NCI-H446 (cell line): ENCODE measurements at places on chromosomes 5 and 9.

GRCh38 chr9:135273008-135273407 is 185.5 kb downstream of the OLFM1 start:
- DNase-seq: peak; percentile 29

GRCh38 chr5:146016764-146017484 is 80.5 kb downstream of the SH3RF2 start:
- DNase-seq: no peak

- DNase-seq: no peak
These were observed 27.8 kb downstream of the FGF18 start for GRCh38 chr5:171447226-171447625.

DNA sequence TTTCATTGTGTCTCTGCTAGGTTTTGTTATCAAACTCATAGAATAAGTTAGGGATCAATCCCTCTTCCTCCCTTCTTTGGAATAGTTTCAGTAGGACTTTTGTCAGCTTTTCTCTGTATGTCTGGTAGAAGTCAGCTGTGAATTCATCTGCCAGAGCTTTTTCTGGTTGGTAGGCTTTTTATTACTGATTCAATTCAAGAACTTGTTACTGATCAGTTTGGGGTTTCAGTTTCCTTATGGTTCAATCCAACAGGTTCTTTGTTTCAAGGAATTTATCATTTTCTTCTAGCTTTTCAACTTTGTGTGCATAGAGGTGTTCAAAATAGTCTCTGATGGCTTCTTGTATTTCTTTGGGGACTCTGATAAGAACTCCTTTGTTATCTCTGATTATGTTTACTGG is 221.7 kb downstream of the FGF10 start:
- DNase-seq: no peak

GRCh38 chr5:68528821-68529273 is 313.3 kb downstream of the PIK3R1 start:
- DNase-seq: no peak

DNA sequence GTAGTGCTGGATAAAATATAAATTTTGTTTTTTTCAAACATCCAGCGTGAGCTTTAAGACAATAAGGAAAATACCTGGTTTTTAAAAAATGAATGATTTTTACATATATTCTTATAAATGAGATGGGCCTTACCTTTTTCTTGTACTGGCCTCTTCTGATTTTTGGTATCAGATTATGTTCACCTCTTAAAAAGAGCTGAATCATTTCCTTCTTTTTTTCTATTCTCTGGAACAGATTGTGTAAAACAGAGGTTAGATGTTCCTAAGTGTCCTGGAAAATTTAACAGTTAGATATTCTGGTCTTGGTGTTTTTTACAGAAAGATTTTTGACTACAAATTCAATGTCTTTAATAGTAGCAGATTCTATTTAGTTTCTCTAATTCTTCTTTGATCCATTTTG is 74.6 kb downstream of the NDUFAF2 start:
- DNase-seq: no peak

DNA sequence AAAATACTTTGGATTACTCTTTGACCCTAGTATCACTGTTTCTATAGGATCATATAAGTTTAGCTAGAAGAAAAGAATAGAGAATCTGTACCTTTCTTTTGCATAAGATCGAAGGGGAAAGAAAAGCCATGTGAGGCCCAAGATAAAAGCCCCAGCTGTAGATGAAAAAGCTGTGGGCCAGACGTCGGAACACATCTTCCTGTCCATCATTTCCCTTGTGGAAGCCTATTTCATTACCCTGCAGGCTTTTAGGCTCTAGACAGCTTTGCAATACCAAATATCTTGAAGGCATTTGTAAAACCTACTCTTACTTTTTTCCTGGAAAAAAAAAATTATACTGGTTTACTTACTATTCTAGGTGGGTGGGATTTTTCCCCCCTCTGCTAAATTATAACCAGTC is 10.0 kb downstream of the PALM2AKAP2 start:
- DNase-seq: no peak

DNA sequence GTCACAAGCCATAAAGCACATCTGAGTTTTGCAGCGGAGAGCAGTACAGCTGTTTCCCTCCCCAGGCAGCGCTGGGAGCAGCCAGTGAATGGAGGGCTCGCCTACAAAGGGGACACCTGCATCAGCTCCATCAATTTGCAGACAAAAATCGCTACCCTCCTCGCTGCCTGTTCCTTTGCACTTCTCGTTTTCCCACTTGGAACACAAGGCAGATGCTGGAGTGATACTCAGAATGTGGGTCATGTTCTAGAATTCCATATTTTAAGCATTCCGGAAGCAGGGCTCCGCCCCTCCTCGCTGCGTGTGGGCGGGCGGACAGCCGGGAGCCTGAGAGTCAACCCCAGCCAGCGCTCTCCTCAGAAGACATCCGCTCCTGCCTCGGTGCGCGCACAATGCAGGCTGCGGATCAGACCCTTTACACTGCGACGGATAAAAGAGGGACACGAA is 92.1 kb downstream of the LMNB1 start:
- no peak for DNase-seq

GRCh38 chr9:88173378-88173999 is 35.2 kb upstream of the SPATA31C2 start:
- peak; percentile 0 for DNase-seq

DNA sequence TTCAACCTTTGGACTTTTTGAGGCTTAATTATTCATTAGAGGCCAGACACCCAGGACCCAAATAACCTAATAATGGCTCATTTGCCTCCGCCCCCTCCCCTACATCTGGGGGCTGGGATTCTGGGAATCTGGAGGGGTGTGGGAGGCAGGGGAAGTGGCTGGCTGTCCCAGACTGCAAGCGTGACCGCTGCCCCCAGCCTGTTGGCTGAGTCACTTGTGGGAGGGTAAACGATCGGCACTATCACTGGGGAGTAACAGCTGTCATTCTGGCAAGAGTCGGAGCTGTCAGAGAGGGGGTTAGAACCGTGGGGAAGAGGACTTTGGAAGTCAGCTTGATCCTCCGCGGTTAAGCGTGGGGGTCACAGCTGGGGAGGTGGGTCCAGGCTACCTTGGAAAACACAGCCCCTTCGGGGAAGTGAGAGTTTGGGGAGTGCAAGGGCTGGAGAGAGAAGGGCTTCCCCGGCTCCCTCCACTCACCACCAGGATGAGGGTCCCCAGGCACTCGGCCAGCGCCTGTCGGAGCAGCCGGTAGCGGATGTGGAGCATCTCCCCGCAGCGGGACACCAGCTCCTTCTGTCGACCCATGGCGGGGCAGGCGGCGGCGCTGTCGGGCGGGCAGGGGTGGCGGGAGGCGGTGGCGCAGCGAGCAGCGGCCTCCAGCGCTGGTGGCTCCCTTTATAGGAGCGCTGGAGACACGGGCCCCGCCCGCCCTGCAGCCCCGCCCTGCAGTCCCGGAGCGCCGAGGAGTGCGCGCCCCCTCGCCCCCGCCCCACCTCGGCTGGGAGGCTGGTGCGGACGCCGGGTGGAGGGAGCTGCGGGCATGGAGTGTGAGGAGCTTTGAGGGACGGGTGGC is at the start of gene AQP3:
TSS of gene AQP3 (minus strand) at position 648 of the 853 bp plus-strand sequence. CDS start at position 585, 63 bp downstream.
- DNase-seq: peak; percentile 72

GRCh38 chr5:83256091-83256780 is 178.9 kb downstream of the XRCC4 start:
- DNase-seq: no peak

- no peak for DNase-seq
These were observed 26.8 kb upstream of the IER5L start for GRCh38 chr9:129204840-129205239.

DNA sequence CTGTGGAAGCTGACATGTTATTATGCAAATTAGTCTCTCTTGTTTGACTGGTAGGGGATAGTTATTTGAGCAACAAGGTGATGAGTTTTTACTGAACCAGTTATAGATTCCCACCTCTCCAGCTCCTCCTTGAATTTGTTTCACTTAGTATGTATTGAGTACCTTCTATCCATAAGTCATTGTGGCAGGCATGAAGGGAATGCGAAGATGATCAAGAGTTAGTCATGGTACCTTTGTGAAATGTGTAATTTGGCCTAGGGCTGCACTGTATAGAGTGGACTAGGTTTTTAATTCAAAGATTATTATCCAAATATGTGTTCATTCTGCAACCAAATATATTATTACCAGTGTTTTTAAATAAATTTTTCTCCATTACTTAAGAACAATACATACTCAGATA is 110.1 kb downstream of the HACD4 start:
- DNase-seq: no peak

DNA sequence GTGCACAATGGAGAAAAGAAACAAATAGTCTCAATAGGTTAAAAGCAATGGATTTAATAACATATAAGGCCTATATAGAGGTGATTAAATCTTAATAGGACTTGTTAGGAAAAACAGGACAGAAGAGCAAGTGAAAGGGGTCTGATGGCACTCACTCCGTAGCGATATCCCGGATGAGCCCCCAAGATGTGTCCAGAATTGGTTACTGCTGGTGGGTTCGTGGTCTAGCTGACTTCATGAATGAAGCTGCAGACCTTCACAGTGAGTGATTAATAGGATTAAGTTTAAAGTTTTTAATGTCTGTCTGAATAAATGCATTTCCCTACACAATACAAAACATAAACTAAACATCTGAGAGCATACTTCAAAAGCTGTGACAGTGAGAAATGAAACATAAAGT is 110.4 kb upstream of the FAM174A start:
- DNase-seq: no peak

- no peak for DNase-seq
These were observed 1.9 kb upstream of the DCAF10 start for GRCh38 chr9:37798677-37799076.

GRCh38 chr9:131273856-131274673 is 2.2 kb downstream of the FAM78A start:
- no peak for DNase-seq

DNA sequence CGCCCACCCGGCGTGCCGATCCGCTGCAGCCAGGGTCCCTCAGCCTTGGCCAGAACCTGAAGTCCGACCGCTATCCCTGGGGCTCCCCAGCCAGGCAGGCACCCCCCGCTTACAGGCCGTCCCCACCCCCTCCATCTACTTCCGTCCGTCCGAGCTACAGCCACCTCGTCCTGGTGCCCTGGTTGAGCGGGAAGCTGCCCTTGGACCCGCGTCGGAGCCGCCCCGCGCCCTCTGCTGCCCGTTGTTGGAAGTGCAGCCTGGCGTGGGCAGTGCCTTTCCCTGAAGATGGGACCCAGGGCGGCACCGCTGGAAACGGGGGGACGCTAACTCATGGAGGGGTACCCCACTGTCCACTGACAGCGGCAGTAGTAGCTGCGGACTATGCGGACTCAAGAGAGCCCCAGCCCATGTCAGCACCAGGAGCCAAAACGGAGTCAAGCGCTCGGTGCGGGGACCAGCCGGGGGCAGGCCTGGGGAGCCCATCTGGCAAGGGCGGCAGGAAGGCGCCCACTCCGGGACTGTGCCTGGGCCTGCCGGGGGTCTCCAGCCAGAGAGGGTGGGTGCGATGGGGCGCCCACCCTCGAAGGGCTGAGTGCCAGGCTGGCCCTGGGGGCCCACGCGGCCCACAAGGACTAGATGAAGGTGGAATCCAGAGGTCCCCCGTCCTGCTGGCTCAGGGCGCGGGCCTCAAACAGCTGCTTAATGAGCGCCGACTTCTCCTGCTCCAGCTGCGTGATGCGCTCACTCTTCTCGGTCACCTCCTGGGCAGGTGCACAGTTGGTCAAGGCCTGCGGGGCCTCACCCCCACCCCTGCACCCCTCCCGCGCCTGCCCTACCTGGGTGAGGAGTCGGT is 6.1 kb downstream of the SAPCD2 start:
- peak; percentile 10 for DNase-seq

GRCh38 chr9:120236596-120236995 is 343.4 kb downstream of the CDK5RAP2 start:
- DNase-seq: no peak

GRCh38 chr5:179554981-179555380 is 4.6 kb downstream of the RUFY1 start:
- DNase-seq: no peak

GRCh38 chr9:12846035-12846434 is 71.2 kb downstream of the LURAP1L start:
- no peak for DNase-seq

GRCh38 chr5:141101059-141101458 is 786 bp downstream of the PCDHB3 start:
- DNase-seq: no peak
